Vagina (tissue), 2 donors: ENCODE measurements at places on chromosomes 6 and 20.

DNA sequence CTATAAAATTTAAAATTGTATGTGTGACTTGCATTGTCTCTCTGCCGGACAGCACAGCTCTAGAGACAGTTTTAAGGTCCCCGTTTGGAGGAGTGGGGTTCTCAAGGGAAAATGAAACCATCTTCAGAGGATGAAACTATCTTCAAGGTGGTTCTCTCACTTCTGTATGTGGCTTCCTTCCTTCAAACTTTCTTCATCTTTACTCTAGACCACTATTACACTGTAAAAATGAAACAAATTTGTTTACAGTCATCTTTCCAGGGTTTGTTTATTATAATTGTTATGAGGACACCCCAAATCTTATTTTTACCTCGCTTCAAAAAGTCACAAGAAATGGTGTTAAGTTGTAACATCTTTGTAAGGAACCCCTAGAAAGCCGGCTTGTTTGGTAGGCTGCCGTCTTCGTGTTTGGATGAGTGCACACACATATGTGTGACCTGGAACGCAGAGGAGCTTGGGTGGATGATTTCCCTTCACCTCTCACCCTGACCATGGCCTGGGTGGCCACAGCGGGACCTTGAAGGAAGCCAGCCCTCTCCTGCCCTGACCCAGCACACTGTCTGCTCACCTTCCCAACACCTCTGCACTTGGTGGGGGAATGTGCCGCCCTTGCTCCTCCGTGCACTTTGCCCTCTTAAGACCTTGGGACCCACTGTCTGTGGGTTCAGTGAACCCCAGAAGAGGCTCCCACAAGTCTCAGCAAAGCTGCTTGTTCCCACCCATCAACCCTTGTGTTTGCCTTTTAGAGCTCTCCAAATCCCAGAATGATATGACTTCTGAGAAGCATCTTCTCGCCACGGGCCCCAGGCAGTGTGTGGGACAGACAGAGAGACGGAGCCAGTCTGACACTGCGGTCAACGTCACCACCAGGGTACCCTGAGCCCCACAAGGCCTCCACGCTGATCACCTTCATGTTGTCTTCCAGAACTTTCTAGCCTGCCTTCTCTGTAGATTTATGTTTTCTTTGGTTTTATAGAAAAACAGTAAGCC is 67.8 kb downstream of the SYTL3 start:
- no peaks in the 10 kb centered on the region for H3K36me3 ChIP-seq
- no peak overlapping the region for H3K27ac ChIP-seq

GRCh38 chr20:22492497-22492896 is 91.9 kb downstream of the FOXA2 start:
- no peaks in the 10 kb centered on the region for H3K4me1 ChIP-seq
- H3K27ac ChIP-seq, result no peak overlapping the region
- no peaks in the 10 kb centered on the region for H3K27me3 ChIP-seq
- DNase-seq, result no peak

DNA sequence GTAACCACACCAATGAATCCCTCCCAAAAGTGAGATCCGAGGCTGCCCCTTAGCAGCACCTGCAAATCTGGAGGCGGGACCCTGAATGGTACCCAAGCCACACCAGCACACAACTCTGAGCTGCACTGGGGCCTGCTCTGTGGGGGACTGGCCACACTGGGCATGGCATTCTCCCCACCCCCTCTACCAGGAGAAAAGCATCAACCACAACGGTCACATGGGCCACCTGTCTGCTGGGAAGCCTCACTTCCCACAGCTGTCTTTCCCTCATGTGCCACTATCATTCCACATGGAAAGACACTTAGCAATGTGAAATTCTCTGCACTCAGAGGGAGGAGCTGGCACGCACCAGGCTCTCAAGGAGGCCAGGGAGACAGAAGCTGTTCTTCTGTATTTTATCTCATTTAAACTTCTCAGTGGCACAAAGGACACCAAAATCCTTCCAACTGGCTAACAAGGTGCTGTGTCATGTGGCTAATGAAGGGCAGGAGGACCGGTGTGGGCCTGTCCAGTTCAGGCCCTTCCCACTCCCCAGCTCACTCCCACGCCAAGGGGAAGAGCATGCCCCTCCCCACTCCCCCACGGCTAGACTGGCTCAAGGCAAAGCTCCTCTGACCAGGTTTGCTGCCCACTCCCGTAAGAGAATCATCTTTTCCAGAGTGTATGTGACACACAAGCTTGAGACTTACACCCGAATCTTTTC is 19.0 kb downstream of the YTHDF1 start:
- DNase-seq, result no peak
- no peak overlapping the region for H3K4me3 ChIP-seq
- H3K27me3 ChIP-seq, result no peaks in the 10 kb centered on the region
- no peak overlapping the region for H3K27ac ChIP-seq
- H3K4me1 ChIP-seq, result peaks cover 33% of the 10 kb centered on the region
- peaks cover 20% of the 10 kb centered on the region for H3K36me3 ChIP-seq

- no peaks in the 10 kb centered on the region for H3K4me1 ChIP-seq
- no peak for DNase-seq
- H3K4me3 ChIP-seq, result no peak overlapping the region
- H3K27me3 ChIP-seq, result no peaks in the 10 kb centered on the region
- no peak overlapping the region for H3K27ac ChIP-seq
These were observed 351.7 kb downstream of the CDH4 start for GRCh38 chr20:61603715-61604114.

DNA sequence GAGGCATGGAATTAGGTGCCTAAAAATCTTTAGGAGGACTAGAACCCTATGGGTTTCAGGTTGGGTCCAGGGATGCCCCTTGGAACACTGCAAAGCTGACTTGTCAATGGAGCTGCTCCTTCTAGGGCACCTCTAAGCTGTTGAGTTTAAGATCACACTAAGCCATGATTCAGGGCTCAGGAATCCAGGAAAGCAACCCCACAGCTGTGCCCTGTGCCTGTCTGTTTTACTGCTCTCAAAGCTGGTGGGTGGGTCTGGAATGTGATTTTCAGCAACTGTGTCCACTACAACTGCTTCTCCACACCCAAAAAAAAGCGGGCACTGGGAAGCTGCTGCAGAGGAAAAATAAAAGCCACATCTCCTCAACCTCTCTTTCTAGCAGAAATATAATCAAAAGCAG is 310.4 kb upstream of the MOCS1 start:
- no peak for DNase-seq
- H3K27ac ChIP-seq, result no peak overlapping the region
- no peak overlapping the region for H3K4me3 ChIP-seq

DNA sequence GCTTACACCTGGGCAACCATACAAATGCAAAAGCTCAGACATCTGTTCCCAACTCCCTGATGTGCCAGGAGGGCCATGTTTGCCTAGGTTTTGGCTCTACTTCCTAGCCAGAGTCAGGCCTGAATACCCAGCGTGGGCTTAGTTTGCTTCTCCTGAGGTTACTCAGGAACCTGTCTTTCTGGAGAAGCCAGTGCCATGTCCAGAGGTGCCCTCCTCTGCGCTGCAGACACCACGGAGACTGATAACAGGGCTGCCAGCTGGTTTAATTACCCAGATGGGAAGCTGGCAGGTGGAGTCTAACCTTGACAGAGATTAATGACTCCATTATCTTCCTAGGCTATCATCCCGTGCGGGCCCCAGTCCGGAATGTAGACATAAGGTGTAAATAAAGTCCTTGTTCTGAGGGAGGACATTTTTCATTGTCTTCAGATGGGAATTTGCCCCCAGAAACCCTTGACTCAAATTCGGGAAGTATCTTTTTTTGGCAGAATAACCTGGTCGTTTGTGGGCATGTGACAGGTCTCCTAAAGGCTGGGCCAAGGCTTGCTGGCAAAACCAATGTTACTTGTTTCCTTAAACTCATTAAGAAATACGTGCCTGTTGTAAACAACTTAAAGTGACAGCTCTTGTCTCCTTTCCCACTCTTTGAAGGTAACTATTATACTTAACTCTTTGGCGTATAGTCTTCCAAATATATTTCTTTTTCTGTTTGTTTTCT is 29.2 kb upstream of the ZNFX1 start:
- H3K4me3 ChIP-seq, result no peak overlapping the region
- peaks cover 9% of the 10 kb centered on the region for H3K4me1 ChIP-seq
- no peak for DNase-seq
- no peaks in the 10 kb centered on the region for H3K36me3 ChIP-seq
- H3K27ac ChIP-seq, result no peak overlapping the region

DNA sequence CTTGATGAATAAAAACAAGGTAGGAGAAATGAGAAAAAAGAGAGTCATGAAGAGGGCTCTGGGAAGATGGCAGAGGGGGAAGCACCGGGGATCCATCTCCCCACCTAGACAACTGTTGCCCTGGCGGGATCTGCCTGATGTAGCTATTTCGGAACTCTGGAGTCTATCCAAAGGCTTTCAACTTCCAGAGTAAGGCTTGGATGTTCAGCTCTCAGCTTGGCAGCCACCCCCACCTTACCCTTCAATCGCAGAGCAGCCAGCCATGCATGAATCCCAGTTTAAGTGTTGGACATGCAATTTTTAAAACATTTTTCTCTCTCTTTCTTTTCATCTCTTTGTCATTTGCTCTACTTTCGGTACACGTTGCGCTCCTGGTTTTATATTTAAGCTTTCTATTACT is 275.9 kb upstream of the EXOC2 start:
- DNase-seq, result no peak
- no peaks in the 10 kb centered on the region for H3K36me3 ChIP-seq
- H3K27me3 ChIP-seq, result no peaks in the 10 kb centered on the region
- H3K27ac ChIP-seq, result no peak overlapping the region

DNA sequence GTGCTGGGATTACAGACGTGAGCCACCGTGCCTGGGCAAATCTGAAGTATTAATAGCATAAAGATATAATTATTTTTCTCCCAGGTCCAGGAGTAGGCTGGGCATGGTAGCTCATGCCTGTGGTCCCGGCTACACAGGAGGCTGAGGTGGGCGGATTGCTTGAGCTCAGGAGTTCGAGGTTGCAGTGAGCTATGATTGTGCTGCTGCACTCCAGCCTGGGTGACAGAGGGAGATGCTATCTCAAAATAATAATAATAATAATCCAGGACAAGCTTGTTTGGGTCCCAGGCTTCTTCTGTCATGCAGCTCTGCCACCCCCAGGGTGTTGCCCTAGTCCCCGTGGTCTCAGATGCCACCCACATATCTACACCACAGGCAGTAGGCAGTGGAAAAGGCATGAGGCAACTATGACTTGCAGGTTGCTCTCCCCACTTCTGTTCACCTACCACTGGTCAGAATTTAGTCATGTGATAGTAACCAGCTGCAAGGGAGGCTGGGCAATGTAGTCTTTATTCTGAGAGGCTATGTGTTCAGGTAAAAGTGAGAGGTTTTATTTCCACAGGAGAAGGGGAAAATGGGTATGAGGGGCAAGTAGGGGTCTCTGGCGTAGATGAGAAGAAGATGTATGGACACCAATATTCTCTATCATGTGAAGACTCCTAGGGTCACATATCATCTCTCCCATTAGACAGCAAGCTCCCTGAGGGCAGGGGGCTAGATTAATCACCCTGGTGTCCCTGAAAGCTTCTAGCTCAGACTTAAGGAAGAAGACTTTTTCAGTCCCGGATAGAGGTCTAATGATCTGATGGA is 25.7 kb downstream of the TCF15 start:
- H3K4me1 ChIP-seq, result no peaks in the 10 kb centered on the region
- H3K27me3 ChIP-seq, result no peaks in the 10 kb centered on the region
- H3K27ac ChIP-seq, result no peak overlapping the region
- no peak overlapping the region for H3K4me3 ChIP-seq
- no peak for DNase-seq

- no peak overlapping the region for H3K27ac ChIP-seq
- no peaks in the 10 kb centered on the region for H3K36me3 ChIP-seq
- H3K27me3 ChIP-seq, result no peaks in the 10 kb centered on the region
- no peak for DNase-seq
- H3K4me1 ChIP-seq, result no peaks in the 10 kb centered on the region
These were observed 197.3 kb downstream of the NRN1 start for GRCh38 chr6:5809450-5809849.

- no peaks in the 10 kb centered on the region for H3K36me3 ChIP-seq
- H3K4me3 ChIP-seq, result no peak overlapping the region
- no peaks in the 10 kb centered on the region for H3K4me1 ChIP-seq
These were observed 246.1 kb downstream of the RIMS1 start for GRCh38 chr6:72132427-72132826.

DNA sequence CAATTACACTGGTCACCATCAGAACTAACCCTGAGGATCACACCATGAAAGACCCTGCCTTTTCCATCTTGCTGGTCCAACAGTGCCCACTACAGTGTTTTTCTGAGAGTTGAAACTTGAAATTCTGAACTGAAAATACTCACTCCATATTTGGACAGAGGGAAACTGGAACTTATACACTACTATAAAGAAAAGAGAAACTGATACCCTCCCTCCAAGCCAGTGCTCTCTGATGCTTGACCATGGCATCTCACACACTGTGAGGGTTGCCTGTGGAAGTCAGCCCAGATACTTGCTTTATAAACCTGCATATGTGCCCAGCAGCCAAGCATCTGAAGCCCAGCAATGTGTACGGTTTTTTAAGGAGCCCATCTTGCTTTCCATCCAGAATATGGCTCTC is 108.7 kb downstream of the FOXA2 start:
- H3K36me3 ChIP-seq, result no peaks in the 10 kb centered on the region
- H3K4me1 ChIP-seq, result no peaks in the 10 kb centered on the region
- H3K27ac ChIP-seq, result no peak overlapping the region
- no peak for DNase-seq
- no peaks in the 10 kb centered on the region for H3K27me3 ChIP-seq
- H3K4me3 ChIP-seq, result no peak overlapping the region

GRCh38 chr6:127554435-127555006 is 22.5 kb upstream of the C6orf58 start:
- no peaks in the 10 kb centered on the region for H3K36me3 ChIP-seq
- H3K4me1 ChIP-seq, result no peaks in the 10 kb centered on the region

GRCh38 chr6:39268721-39269120 is 39.4 kb upstream of the KCNK5 start:
- H3K27ac ChIP-seq, result no peak overlapping the region
- no peaks in the 10 kb centered on the region for H3K36me3 ChIP-seq
- H3K27me3 ChIP-seq, result no peaks in the 10 kb centered on the region
- no peak overlapping the region for H3K4me3 ChIP-seq
- H3K4me1 ChIP-seq, result no peaks in the 10 kb centered on the region

DNA sequence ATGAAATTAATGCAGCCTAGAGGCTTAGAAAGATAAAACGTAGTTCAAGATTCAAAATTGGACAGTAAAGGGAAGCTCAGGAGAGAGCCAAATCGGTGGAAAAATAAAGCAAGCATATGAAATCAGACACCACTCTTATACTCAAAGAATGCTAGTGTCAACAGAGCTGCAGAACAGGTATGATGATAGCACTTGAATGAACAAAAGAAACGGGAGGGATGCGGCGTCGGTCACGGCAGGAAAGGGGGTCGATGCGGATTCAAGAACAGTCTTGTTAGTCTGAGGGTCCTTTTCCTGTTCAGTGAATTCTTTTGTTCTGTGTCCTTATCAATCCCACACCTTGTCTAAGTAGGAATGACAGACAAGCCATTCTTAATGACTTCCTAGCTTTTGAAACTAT is 114.4 kb downstream of the FOXC1 start:
- H3K27ac ChIP-seq, result no peak overlapping the region
- H3K4me1 ChIP-seq, result no peaks in the 10 kb centered on the region
- DNase-seq, result no peak
- H3K4me3 ChIP-seq, result no peak overlapping the region
- no peaks in the 10 kb centered on the region for H3K36me3 ChIP-seq

- no peaks in the 10 kb centered on the region for H3K36me3 ChIP-seq
- H3K4me1 ChIP-seq, result no peaks in the 10 kb centered on the region
- H3K4me3 ChIP-seq, result no peak overlapping the region
- no peaks in the 10 kb centered on the region for H3K27me3 ChIP-seq
These were observed 250.4 kb downstream of the FOXA2 start for GRCh38 chr20:22333885-22334545.
